CD4-positive, alpha-beta T cell treated with Interleukin-1 beta for 1 hour (primary cell): ENCODE measurements at places on chromosomes 5 and 9.

DNA sequence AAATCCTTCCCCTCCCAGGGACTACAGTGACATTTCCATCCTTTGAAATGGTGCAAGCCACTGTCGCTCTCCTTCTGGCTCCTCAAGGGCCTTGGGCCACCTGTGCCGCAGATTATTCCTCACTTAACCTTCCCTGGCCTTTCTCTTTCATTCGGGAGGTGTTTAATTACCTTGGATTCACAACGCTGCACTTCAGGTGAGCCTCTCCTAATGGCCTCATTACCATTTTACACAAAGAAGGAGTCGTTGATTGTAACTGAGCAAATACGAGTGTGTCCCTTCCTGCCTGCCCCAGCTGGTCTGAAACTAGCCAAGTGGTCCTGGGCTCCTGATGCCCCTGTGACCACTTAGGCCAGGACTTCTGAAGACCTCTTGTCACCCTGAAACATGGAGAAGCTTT lies 205.0 kb downstream of the CRB2 start:
- DNase-seq = no peak

DNA sequence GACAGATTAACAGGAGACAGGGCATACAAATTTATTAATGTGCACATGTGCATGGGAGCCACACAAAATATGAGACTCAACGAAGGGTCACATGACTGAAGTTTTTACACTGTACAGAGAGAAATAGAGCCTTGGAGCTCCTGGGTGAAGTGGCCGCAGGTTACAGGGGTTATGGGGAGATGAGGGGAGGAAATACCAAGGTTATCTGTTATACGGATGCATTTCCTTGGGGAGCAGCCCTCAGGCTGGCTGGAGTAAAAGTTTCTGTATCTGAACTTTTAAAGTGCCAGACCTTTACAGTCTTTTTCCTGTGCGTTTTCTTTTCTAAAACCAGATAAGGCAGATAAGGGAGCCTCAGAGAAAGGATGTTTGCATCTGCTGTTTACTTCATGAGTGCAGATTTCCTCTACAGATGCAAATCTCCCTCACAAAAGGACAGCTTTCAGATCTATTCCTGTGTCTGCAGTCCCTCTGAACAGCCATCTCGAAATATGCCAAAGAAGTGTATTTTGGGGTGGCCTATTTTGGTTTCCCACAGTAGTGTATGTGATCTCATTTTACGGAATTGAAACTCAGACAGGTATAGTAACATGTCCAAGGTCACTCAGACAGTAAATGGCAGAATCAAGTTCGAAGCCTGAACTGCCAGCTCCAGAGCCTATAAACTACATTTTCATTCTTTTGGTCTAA lies 139.3 kb upstream of the FBXL17 start:
- DNase-seq = no peak

- DNase-seq = no peak
These were observed 118.5 kb upstream of the CACNA1B start for GRCh38 chr9:137759117-137759516.

- no peak for DNase-seq
These were observed 226.2 kb downstream of the CACNA1B start for GRCh38 chr9:138103849-138104206.

DNA sequence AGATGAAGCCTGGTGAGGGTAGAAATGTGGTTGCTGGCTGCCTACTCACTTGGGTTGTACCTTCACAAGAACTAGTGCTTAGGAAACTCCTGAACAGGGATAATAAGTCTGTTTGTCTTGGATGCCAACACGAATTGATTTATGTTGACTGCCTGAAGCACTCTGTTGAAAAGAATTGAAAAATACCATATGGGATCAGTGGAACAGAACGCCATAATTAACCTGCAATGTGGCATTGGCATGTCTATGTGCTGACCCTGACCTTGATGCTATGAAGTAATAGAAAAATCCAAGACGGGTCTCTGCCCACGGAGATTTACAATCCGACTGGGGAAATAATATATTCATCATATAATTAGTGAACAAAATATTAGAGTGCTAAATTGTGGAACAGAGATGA lies 10.5 kb downstream of the LIX1 start:
- no peak for DNase-seq

DNA sequence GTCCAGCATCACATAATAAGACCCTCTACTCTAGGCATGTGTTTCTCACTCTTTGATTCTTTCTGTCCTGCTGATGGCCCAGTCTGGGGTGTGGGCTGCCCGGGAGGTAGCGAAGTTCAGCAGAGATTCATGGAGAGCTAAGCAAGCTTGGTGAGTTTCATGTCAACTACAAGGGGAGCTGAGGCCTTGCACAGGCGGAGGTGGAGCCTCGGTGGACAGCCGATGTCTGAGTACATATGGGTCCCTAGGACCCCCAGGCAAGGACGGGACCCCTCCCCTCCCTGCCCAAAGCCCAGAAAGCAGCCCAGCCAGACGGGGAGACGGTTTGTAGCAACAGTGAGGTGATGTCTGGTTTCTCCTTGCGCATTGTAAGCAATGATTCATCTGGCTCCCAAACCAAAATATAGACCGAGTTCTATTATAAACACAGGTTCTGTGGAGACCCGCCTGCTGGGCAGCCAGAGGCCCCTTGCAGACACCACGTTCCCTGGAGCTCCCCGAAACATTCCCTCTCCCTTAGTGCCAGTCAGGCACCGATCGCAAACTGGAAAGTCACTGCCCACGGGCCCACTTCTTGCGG lies 45.5 kb downstream of the COL27A1 start:
- no peak for DNase-seq

DNA sequence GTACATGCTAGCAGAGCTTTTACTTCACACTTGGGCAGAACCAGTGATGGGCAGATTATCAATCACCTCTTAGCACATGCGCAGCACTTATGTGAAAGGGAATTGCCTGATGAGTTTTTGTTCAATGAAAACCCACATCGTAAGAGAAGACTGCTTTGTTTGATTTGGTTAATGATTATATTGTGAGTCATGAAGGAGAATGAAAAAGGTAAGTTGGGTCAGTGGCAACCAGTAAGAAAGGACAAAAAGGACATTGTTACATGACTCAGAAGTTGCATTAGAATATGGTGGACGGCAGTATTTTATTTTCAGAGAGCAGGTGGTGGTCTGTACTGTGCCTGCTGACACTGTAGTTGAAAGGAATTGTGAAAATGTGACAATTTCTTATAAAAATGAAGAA lies 127.4 kb downstream of the AOPEP start:
- no peak for DNase-seq

- DNase-seq = peak; percentile 6
These were observed 47.9 kb downstream of the COL5A1 start for GRCh38 chr9:134689321-134690181.

DNA sequence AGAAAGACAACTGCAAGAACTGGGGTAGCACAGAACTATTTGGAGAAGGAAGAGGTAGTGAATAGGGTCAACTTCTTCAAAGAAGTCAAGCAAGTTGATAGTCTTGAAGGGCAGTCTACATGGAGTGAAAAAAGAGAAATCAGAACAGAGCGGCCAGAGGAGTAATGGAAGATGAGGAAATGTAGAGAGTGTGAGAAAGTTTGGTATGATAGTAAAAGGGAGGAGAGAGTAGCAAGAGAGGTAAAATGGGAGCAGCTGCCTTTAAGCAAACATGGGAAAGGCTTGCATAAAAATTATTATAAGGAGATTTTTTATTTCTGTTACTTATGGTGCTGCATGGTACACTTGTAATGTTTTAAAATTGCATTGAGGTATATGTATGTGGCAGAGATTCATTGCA lies 6.8 kb downstream of the ITGA2 start:
- DNase-seq = no peak

DNA sequence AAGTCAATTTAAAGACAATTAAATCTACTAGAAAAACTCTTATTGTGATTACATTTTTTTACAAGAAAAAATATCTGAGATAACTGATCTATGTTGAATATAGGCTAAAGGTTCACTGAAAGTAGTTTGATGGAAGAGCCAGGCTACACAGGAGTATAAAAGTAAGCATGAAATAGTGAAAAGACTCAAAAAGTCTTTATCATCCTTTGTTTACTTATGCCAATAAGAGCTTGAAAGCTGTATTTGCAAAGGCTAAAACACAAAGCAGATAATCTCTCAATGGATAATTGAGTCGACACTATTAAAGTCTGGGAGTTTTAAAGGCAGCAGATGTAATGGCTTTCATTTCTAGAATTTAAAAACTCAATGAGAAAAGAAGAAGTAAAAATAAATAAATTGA lies 42.0 kb downstream of the SSBP2 start:
- DNase-seq = no peak

DNA sequence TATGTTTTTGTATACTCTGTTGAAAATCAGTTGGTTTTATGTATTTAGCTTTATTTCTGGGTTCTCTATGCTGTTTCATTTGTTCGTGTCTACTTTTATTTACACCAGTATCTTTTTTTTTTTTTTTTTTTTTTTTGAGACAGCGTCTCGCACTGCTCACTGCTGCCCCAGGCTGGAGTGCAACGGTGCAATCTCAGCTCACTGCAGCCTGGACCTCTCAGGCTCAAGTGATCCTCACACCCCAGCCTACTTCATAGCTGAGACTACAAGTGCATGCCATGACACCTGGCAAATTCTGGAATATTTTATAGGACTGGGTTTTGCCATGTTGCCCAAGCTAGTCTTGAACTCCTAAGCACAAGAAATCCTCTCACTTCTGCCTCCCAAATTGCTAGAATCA lies 869.4 kb upstream of the CDH6 start:
- no peak for DNase-seq
